Activated T-cell treated with anti-CD3 and anti-CD28 coated beads for 1 hour (primary cell): ENCODE measurements at places on chromosomes 7 and 10.

GRCh38 chr10:99921948-99922347 is 87.8 kb downstream of the DNMBP start:
- no peak for DNase-seq

- DNase-seq = no peak
Measured at GRCh38 chr10:66852811-66853210, 73.0 kb upstream of the LRRTM3 start.

- no peak for DNase-seq
Measured at GRCh38 chr10:33332183-33333065, 2.0 kb downstream of the NRP1 start.

DNA sequence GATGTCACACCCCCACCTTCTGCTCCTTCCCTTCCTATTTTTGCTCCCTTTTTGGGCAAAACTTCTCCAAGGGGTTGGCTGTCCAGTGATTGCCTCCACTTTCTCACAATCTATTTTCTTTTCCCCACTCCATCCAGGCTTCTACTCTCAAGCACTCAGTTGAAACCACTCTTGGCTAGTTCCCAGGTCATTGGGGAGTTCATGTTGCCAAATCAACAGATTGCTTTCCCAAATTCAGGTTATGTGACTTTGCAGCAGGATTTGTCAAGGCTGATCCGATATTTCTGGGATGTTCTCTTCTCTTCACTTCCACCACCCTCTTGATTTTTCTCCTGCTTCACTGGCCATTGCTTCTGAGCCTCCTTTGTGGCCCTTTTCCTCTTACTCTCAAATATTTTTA is 258.7 kb upstream of the SLC26A5 start:
- DNase-seq = no peak

GRCh38 chr10:6445671-6446316 is 134.3 kb downstream of the PRKCQ start:
- peak; percentile 50 for DNase-seq

DNA sequence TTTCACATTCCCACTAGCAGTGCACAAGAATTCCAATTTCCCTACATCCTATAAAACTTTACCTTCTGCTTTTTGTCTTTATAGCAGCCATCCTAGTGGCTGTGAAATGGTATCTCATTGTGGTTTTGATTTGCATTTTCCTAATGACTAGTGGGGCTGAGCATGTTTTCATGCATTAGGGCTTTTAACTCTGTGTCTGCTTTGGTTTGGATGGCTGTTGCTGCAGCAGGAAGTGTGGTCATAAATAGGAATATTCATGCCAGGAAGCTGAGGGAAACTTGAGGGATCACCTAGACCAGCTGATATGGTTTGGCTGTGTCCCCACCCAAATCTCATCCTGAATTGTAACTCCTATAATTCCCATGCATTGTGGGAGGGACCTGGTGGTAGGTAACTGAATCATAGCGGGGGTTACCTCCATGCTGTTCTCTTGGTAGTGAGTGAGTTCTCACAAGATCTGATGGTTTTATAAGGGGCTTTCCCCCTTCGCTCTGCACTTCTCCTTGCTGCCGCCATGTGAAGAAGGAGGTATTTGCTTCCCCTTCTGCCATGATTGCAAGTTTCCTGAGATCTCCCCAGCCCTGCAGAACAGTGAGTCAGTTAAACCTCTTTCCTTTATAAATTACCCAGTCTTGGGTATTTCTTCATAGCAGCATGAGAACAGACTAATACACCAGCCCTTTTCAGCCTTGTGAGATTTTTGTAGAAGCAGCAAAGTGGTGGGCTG is 181.8 kb upstream of the PITRM1 start:
- DNase-seq = no peak

DNA sequence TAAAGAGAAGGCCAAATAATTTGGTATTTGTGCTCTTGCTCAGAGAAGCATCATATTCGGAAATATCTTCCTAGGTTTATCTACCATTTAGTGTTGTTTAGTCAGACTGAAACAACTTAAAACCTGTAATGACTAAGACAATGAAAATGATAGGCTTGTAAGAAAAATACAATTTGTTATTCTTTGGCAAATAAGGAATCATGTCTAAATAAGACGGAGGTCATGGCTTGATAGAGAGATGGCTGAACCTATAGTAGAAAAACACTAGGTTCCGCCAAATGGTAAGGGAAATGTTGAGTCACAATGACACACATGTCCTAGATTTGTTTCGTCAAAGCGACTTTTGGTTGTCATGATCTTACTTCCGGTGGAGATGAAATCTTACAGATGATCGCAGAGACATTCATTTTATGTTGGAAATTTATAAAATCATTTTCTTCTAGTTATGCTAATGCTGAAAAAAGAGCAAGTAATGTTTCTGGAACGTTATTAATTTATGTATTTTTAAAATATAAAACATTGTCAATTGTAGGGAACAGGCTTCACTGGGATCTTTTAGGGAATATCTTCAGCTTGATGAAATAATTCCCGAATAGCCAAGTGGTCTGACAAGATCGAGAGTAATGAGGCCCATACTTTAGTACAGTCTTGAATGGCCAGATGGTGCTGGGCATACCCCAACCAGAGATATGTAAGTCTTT is 1.0 kb downstream of the SRGN start:
- no peak for DNase-seq

DNA sequence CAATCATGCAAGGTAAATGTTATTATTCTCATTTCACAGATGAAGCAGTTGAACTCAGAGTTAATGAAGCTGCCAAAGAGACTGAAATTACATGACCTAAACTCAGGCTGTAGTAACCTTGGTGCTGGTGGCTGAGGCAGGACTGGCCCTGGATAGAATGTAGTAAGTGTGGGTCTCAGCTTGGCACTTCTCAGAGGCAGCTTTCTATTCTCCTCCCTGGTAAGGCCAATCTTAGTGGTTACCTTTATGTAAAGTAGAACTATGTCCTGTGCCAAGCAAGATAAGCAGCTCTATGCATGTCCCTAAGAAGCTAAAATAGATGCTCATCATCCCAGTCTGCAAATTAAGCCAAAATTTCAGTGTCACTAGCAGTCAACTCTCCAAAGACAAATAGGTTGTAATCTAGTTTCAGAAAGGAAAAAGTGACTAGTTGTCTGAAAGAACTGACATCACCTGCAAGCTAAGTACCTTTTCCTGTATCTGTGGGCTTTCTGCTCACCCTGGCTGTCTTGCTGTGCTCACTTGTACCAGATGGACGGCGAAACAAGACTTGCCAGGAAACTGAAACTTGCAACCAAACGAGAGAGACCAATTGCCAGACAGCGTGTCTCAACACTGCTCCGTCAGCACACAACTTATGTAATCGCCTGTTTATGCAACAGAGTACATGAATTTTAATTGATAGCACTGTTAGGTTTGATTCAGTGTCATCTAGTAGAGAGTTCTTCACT is 43.7 kb downstream of the CH25H start:
- DNase-seq = no peak

GRCh38 chr7:44580945-44581878 is 819 bp downstream of the TMED4 start:
- DNase-seq = peak; percentile 23

- no peak for DNase-seq
Measured at GRCh38 chr7:75578081-75578480, 86.0 kb downstream of the SPDYE5 start.

DNA sequence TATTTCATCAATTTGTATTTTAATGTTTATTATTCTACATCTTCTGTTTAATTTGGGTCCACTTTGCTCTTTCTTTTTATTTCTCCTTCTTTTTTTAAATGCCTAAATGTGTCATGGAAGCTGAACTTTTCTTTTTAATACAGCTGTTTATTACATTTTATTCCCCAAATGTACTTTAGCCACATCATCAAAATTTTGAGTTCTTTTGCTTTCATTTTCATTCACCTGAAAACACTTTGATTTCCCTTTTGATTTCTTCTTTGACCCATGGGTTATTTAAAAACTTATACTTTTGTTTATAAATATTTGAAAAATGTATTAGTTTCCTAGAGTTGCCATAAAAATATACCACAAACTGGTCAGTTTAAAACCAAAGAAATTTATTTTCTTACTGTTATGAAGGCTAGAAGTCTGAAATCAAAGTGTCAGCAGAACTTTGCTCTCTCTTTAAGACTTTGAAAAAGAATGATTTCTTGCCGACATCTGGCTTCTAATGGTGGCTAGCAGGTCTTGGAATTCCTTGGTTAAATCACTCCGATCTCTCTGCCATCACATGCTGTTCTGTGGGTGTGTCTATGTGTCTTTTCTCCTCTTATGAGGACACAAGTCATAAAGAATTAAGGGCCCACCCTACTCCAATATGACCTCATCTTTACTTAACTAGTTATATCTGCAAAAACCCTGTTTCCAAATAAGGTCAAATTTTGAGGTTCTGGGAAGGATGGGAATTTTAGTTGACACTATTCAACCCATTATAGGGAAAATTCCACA is 225.5 kb downstream of the ANKRD7 start:
- no peak for DNase-seq

GRCh38 chr7:99996755-99997544 is 18.4 kb upstream of the ZKSCAN1 start:
- DNase-seq = no peak

DNA sequence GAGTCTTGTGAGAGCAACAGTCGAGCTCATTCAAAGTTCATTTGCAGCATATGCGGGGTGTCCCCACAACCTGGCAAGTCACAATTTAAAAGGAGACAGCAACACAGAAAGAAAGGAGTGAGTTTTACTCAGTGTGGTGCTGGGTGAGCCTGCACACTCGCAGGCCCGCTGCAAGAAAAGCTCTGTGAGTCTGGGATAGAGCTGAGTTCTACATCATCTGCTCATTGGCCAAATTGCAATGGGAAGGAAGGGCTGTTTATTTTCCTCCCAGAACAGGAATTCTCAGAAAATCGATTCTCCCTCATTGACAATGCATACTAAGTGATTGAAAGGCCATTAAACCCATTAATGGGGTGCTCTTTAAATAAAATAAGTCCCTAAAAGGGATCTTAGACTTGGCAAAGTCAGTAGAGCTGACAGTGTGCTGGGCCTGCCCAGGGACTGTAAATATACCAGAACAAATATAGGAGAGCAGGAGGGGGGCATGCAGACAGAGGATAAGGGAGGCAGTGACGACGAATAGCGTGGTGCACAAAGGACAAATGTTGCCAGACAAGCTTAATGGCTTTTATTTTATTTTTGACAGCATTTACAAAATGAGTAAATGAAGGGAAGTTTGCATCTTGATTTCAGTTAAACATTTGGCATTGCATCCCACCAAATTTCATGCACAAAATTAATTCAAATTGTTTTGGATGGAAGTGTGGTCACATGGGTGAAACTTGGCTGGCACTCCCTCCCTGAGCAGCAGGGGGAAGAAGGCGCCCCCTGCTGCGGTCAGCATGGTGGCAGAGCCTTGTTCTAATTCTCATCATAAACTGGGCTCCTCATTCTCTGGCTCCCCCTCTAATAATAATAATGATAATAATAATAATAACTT is 215.7 kb downstream of the SNX10 start:
- no peak for DNase-seq

DNA sequence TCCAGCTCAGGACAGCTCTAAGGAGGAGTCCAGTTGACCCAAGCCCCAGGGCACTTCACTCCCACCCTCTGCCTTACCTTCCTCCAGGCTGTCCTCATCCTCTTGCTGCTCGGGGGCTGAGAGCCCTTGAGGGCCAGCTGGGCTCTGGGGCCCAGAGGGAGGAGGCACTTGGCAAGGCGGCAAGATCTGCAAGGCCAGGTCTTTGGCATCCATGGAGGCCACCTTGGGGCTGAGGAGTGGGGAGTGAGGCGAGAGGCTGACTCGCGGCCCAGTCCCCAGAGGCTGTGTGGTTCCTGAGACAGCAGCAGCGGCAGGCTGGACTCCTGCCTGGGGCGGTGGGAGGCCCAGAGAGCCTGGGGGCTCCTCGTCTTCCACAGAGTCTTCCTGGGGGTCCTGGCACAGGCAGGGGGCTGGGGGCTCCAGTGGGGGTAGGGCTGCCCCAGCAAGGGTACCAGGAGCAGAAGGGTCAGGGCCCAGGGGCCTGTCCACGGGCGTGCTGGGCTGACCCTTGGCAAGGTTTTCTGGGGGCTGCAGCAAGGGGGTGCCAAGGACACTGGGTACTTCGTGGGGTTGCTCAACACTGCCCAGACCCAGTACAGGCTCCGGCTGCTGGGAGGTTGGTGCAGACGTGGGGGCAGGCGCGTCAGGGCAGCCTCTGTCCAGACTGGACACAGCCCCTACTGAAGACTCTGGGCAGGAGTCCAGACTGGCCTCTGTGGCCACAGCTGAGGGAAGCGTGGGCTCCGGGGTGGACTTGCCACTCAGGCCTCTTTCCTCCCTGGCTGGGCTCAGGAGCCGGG is 6.5 kb downstream of the NACAD start:
- DNase-seq = no peak

DNA sequence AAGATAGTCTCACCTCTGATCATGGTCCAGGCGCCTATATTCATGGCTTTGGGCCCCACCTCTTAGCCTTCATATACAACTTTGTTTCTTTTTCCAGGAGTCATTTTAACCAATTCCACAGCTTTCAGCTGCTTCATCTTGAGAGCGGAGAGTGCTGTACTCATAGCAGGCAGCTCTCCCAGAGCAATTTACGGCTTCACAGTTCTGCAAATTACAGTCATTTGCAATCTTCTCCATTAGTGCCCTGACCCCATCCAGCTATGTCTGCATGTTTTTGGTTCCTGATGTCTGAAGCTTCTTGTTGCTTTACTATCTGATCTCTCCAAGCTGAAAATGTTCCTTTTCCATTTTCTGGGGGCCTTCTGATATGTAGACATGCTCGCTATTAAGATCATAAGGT is 18.0 kb upstream of the MEST start:
- no peak for DNase-seq

DNA sequence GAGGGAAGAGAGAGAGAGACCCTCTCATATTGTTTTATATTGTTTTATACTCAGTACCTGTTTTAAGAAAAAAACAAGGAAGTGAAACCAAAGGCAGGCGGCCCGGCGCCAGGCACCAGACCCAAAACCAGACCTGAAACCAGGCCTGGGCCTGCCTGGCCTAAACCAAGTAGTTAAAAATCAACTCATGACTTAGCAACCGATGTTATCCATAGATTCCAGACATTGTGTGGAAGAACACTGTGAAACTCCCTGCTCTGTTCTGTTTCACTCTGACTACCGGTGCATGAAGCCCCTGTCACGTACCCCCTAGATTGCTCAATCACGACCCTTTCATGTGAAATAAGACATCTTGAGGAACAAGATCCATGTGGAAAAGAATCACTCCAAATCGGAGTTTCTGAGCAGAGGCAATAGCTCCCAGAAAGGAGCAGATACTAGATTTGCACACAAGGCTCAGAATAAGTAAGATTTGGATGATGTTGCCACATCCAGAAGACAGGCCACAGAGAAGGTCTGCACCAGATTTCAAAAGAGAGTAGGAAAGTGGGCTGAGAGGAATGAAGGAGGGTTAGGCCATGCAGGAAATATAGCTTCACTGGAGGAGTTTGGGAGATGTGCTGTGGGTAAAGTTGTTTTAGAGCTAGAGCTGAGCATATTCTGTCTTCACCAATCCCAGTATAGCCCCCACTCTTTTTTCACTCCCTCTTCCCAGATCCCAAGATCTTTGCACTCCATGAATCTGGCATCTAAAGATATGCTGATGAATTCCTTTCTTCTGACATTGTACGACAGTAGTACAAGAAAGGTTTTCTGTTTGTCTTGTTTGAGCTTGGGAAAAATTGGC is 8.8 kb upstream of the ZNF248 start:
- DNase-seq = no peak
